ENCODE measurements at places on chromosomes 1 and 21. TPM values are rescaled to one million over a fixed set of nuclear protein-coding genes. Genes with fewer than 3 reads are reported as not detected.

GLIS1 gene
- total RNA-seq, result 3.9 TPM

ELAVL4 gene
- total RNA-seq, result not detected

CFAP74 gene
- not detected for total RNA-seq

GALE gene
- 82.9 TPM for total RNA-seq

RHOU gene
- 1.0 TPM for total RNA-seq

DNAI4 gene
- total RNA-seq, result 1.6 TPM

DENND4B gene
- total RNA-seq, result 14.3 TPM

SLC2A1 gene
- 107 TPM for total RNA-seq
